ENCODE measurements at places on chromosomes 11 and 22. TPM values are rescaled to one million over a fixed set of nuclear protein-coding genes. Genes with fewer than 3 reads are reported as not detected.

DNA sequence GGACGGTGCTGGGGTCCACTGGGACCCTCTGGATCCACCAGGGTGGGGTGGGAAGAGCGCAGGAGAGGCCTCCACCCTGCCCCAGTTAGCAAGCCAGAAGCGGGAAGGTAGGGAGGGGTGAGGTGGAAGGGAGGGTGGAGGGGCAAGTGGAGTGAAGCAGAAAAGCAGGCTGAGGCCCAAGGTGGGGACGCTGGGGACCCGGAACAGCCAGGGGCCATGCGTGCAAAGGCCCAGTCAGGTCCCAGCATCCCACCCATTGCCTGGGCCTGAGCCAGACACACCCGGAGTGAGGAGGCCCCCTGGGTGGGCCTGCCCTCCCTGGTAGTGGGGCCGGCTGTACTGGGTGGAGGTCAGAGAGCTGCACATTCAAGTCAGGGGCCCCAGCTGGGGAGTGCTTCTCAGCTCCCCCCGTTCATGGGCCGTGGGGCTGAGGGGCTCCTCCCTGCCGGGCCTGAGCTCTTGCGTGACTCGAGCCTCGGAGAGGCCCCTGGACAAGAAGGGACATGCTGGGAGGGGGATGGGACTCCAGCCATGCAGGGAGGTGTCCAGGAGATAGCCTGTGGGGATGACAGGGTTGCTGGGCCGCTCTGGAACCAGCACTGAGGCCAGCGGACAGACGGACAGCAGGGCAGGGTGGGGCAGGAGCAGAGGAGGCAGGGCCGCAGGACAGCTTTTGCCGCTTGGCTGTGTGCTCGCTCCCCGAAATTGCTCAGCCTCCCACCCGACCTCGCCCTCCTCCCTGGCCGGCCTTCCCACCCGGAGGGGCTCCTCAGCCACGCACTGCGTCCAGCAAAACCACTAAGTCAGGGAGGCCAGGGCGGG, 7.7 kb downstream of the TNNT3 start:
- no peak for DNase-seq

- DNase-seq = no peak
Measured at GRCh38 chr11:20035701-20036601, 124.3 kb downstream of the DBX1 start.

DNA sequence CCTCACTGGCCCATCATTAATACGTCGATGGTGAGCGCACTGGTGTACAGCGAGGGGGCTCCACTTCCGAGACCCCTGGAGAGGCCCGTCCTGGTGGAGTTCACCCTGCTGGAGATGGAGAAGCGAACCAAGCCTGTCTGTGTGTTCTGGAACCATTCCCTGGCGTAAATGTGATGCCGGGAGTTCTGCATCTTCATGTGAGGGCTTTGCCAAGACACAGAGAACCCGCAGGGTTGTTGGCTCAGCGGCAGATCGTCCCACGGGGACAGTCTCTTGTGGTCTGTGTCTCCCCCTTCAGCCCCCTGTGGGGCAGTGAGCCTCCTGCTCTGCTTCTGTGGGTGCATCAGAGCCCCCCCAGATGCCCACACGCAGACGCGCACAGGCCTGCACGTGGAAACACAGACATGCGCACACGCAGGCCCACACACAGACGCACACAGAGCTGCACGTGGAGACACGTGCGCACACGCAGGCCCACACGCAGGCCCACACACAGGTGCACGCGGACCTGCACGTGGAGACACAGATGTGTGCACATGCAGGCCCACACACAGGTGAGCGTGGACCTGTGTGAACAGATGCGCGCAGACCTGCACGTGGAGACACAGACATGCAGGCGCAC, 55.8 kb upstream of the PRODH start:
- no peak for DNase-seq

DNA sequence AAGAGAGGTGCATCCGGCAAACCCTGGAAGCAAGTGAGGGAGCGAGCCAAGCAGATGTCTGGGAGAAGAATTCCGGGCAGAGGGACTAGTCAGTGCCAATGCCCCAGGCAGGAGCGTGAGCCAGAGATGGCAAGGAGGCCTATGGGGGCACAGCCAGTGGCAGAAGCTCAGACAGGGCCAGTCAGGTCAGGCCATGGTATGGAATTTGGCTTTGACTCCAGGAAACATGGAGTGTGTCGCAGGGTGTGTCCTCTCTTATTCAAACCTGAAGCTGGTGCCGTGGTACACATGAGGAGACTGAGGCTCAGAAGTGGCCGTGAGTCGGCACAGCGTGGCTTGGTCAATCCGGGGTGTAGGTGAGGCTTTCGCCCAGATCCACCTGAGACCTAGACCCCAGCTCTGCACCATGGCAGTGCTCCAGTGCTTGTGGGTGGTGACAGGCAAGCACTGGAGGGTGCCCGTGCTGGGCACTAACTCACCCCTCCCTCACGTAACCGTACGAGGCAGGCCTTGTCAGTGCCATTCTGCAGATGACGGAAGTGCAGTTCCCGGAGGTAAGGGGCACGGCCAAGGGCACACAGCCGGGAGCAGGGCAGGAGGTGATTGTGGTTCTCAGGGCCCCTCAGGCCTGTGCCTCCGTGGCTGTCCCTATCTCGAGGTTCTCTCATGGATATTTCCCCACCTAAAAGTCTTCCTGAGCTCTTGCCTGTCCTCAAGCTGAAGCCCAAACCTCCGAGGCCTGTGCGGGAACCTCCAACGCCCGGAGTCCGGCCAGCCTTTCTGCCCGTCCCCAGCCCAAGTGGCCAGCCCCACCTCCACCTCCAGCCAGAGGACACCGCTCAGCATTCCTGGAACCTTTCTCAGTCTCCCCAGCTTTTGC, 10.6 kb upstream of the SPI1 start:
- no peak for DNase-seq

DNA sequence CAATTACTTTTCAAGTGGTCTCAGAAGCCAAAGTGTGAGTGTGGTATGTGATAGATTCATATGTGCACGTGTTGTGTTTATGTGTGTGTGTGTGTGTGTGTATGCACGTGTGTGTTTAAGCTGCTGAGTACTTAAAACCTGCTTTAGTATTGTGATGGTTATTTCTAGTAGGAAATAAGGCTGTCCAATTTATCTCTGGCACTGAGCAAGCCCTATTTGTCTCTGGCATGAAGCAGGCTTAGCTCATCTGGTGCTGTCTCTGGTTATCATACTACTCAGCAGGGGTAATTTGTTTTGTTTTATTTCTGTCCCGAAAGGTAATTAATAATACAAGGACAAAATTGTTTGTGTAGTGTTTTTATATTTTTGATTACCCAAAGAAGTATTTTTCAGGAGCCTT, 333.7 kb downstream of the FAT3 start:
- DNase-seq = no peak

DNA sequence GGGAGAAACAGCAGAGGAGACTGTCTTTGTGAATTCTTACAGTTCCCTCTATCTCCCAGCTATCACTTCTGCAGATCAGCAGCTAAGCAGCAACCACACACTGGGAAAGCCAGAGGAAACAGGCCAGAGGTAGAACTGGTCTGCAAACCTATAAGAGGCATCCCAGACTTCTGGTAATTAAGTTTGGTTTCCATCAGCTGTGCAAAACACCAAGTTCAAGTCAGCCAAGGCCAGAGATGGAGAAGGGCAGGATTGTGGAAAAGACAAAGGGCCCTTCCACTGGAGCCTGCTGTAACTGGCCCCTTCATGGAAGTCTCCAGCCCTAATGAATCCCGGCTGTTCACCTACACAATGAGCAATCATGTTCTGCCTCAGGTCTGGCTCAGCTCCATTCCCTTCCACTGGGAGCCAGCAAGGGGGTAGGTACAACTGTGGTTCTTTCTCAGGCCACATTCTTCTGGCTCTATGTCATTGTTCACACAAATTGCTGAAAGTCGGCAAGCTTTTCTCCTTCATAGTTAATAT, 4.6 kb upstream of the PAMR1 start:
- DNase-seq = no peak

DNA sequence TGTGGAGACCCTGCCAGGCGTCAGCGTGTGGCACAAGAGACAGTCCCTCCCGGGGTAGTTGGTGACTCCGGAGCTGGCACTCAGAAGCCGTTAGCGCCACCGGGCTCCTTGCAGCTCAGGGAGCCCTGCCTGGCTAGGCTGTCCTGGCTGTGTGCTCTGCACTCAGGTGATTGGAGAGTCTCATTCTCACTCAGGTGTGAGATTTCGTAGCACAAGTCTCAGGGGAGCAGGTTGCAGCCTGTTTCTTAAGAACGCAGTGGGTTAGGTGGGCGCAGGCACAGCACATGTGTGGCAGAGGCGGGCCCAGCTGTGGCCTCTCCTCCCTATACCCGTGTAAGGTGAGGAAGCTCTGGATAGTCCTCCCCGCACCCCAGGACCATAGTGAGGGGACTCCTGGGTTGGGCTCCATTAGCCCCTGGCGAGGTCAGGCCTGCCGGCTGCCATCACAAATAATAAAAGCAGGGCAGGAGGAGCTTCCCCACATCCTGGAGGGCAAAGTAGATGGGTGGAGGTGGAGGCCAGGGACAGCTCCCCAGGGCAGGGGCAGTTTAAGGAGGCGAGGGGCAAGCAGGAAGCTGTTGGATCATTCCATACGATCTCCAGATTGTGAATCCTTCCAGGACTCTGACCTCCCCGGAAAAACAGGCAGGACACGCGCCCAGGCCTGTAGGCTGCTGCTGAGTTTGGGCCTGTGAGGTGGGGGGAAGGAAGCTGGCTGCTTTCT, 39.4 kb downstream of the SBF1 start:
- DNase-seq = no peak

DNA sequence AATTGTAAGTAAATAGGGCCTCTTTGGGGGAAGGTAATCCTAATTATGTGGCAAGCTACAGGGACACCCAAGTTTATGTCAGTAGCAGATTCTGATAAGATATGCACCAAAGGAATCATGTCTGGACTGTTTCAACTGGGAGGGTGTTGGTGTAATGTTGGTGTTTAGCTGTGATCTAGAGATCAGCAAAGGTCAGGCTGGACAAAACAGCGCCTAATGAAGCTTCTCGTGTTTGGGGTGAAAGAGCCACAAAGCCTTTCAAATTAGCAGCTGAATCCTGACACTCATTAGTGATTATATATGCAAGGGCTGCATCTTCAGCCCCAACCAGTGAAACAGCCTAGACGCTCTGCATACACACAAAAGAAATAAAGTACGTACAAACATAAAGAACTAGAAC, 106.3 kb downstream of the MPPED2 start:
- no peak for DNase-seq

DNA sequence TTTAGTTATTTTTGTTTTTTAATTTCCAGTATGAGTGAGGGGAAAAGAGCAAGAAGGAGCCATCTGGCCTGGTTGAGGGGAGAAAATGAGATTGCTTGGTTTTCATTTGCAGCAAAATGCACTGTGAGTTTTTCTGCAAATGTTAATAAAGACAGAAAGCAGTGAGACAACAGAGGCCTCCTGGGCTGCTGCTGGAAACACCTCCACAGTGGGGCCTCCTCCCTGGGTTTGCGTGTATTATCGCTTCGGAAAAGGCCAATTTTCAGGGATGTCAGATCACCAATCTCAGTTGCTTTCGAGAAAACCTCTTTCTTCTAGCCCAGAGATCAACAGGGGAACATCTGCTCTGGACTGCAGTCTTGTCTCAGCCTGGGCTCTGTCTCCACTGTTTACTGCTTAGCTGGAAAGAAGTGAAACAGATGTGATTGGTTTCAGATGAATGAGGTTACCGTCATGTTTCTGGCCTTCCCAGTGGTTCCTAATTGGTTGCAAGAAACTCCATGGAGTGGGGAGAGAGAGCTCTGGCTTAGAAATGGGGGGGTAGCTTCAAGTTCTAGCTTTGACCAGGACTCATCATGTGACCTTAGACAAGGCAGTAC, 17.3 kb downstream of the TSPAN18 start:
- DNase-seq = no peak

GRCh38 chr11:35583843-35584242, 34.4 kb upstream of the FJX1 start:
- no peak for DNase-seq

- peak; percentile 57 for DNase-seq
Measured at GRCh38 chr22:23119494-23120414, 22.0 kb downstream of the RSPH14 start.

DNA sequence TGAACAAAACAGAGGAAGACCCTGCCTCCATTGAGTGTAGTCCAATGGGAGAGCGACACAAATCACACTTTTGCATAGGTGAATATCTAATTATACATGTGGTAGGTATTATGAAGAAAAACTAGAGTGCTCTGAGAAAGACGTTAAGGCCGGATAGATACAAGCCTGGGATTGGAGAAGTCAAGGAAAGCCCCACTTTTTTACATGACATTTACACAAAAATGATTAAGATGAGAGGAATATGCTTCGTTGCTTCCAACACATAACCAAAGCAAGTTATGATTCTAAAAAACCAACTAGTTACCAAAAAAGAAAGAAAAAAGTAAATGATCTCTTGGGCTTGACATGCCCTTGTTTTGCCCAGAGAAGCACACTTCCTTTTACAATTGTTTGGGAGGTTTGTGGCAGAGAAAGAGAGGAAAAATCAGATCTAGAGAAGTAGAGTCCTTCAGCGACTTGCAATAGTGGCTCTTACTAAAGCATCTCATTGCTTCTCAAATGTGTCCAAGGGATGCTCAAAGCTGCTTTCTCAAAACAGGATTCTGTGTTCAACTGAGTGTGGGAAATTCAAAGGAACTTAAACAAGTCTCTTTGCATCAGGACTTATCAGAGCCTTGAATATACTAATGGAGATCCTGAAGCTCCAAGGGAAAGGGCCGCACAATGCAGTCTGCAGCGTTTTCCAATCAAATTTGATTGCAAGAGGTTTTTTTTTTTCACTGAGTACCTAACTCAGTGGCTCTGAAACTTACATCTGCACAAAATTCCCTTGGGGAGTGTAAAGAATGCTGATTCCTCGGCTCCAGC, 38.8 kb downstream of the FLI1 start:
- DNase-seq = no peak

DNA sequence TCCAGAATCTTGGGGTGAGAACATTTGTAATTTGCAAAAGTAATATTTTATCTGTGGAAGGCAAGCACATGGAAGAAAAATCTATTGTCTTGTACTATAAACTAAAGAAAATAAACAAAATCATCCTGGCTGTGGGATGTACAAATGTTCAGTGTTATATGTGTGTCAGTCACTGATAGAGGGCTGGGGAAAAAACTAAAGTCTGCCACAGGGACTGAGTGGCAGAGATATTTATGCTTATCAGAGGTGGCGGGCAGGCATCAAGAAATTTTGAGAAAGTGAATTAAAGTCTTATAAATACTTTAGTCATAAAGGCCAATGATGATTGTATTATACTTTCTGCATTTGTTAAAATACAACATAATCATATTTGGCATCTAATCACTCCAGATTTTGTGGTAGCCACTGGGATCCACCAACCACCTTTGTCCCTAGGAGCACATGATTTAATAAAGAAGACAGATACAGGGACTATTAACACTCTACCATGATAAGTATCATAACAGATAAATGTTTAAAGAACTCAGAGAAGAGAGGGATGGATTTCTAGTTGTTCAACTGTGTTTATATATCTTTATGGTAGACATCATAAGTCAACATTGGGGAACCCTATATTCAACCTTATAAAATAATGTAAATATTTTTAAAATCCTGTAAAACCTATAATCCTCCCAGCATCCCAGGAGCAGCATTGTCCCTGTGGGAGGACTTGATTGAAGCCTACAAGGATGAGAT, 2.6 kb upstream of the ENDOD1 start:
- DNase-seq = no peak

NELL1 gene
- total RNA-seq = not detected

CHCHD10 gene
- total RNA-seq = 54.4 TPM

BRD1 gene
- 43.4 TPM for total RNA-seq

SCARF2 gene
- total RNA-seq = 1.4 TPM

APLP2 gene
- total RNA-seq = 44.2 TPM

IGF2 gene
- 2.0 TPM for total RNA-seq

QSER1 gene
- 9.8 TPM for total RNA-seq

GAL3ST3 gene
- total RNA-seq = 0.36 TPM

MFRP gene
- total RNA-seq = not detected

PATE2 gene
- total RNA-seq = 0.14 TPM

VSIG2 gene
- 0.48 TPM for total RNA-seq

All from activated T-cell treated with anti-CD3 and anti-CD28 coated beads, Interleukin-2, amount 50 U/mL, for 72 hours (primary cell).